ENCODE measurements at places on chromosomes 6 and 20.
A peak's percentile ranks its signal among the peaks of the same experiment; 100 is the strongest.

- DNase-seq: no peak
These were observed 9.8 kb upstream of the MAPK13 start for GRCh38 chr6:36120539-36120938.

DNA sequence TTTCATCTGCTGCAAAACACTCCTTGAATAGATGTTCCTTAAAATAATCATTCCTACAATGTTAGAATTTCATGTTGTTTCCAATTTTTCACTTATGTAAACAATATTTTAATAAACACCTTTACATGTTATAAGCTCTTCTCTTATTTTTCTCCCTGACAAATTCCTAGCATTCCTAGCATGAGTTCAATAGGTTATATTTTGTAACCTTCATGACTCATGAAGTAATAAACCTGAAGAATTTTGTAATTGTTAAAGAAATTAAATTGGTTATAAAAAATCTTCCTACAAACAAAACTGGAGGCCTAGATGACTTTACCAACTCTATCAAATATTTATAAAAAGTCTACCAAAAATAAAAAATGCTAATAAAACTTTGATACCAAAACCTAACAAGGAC is 66.3 kb downstream of the NT5E start:
- DNase-seq: peak; percentile 45

DNA sequence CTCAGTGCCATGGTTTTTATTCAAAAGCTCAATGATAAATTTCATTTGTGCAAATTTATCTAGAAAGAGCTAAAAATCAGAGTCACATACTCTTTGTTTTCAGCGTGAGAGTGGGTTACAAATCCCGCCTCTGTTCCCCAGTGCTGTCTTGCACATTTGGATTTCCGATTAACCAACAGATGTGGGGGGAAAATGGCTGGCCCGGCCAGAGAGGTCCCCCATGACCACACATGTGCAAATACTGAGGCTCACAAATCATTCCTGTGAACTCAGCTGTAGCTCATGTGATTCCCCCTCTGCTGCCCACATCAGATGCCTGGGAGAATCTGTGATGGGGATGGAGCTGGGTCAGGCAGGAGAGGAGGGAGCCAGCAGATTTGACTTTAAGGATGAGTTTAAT is 168.7 kb downstream of the PAX1 start:
- no peak for DNase-seq

- no peak for DNase-seq
These were observed 56.1 kb upstream of the FOXC1 start for GRCh38 chr6:1553562-1554083.

GRCh38 chr20:35394271-35394670 is 17.5 kb downstream of the UQCC1 start:
- DNase-seq: no peak

- no peak for DNase-seq
These were observed 251.9 kb downstream of the EPM2A start for GRCh38 chr6:145483191-145483996.

GRCh38 chr6:113306552-113307145 is 550.5 kb upstream of the MARCKS start:
- DNase-seq: no peak

GRCh38 chr20:38671186-38671585 is 53.1 kb upstream of the SLC32A1 start:
- DNase-seq: no peak

- no peak for DNase-seq
These were observed 55.8 kb downstream of the SNAI1 start for GRCh38 chr20:50038574-50038991.

DNA sequence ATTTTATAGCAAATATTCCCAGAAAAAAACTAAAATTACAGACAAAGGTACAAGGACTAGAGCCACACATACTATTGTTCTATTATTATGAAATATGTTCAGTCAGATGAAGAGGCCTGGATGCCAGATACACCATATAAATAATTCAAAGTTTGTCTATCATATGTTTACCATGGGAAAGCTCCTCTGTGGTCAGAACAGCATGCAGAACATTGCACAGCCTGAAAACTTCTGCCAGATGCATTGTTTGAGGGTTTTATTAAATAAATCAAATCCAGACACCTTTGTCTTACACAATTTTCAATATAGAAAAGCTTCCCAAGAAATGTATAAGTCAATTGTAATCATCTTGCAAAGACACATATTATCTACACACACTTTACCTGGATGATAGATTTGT is 35.0 kb upstream of the COL21A1 start:
- DNase-seq: peak; percentile 50
